ENCODE measurements at places on chromosomes 1 and 21.
A peak's percentile ranks its signal among the peaks of the same experiment; 100 is the strongest.

DNA sequence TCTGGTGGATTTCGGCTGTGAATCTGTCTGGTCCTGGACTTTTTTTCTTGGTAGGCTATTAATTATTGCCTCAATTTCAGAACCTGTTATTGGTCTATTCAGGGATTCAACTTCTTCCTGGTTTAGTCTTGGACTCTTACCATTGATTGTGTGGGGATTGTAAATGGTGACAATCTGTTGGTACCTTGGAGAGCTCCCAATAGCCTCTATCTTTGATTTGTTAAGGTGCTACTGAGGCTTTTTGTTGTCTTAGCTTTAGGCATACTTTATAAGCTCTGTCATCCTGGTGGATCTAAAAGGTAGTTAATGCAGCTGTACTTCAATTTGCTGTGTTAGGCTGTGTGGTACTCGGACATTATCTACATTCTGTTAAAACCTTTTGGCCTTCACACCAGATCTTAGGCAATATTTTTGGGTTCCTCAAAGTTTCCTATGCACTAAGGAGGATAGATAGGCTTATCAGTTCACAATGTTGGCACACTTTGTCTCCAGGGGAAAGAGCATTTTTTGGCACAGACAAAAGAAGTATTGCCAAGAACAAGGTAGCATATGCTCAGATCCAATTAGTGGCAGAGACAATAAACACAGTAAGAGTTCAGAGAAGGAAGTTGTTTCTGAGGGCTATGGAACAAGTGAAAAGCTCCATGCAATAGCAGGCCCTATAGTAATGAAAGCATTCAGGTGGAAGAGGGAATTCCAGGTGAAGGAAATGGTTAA is 230.4 kb downstream of the PDE4B start:
- DNase-seq, result no peak

DNA sequence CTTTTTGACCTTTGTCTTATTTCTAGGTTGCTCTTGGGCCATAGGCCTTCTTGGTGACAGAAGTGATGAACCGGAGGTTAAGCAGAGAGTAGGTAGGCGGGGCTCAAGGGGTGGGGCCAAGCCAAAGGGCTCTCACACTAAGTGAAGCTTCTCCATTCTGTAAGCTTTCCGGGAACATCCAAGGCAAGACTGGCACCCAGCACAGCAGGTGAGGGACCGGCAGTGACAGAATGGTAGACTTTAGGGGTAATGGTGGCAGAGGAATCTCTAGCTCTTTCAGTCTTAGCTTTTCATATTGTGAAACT is at the start of gene TNFAIP8L2:
TSS of gene TNFAIP8L2 (plus strand) at position 135 of the 305 bp plus-strand sequence. CDS start 2,049 bp downstream, outside the sequence.
- peak; percentile 81 for DNase-seq

DNA sequence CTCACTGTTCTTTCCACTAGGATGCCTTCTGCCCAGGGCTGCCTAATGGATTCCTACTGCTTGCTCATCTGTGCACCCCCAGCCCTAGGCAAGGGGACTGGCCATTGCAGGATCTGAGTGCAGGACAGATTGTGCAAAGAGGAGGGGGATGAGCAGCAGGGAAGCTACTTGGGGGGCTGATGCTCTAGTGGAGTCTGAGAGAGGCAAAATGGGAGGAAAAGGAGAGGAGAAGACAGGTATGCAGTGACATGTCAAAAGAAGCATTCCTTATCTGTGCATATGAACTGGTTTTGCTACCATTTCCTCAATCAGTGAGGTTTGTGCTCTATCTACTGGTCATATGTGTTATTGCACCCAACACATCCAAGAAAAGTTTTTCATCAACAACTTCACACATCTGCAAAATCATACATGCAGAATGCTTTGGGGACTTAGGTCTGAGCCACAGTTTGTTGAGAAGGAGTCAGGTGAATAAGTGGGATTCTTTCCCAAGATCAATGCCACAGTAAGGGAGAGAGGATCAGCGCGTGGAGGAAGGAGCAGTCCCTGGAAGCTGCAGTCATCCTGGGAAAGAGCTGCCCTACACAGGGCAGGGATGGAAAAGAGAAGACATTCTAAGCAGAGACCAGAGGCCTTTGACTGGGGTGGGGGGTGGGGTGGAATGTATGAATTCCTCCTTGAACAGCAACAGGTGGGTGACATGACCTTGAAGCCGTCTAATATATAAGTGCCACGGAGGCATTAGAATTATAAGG is 14.4 kb downstream of the SLC5A9 start:
- no peak for DNase-seq

- peak; percentile 23 for DNase-seq
These were observed at the start of gene G0S2 for GRCh38 chr1:209674957-209675564. Gene G0S2 (plus strand): TSS chr1:209675412. CDS start chr1:209675685, 273 bp downstream.

- DNase-seq, result no peak
These were observed 167.7 kb upstream of the KCNJ15 start for GRCh38 chr21:38088916-38089762.

GRCh38 chr1:183248989-183249691 is 63.1 kb downstream of the LAMC2 start:
- no peak for DNase-seq

DNA sequence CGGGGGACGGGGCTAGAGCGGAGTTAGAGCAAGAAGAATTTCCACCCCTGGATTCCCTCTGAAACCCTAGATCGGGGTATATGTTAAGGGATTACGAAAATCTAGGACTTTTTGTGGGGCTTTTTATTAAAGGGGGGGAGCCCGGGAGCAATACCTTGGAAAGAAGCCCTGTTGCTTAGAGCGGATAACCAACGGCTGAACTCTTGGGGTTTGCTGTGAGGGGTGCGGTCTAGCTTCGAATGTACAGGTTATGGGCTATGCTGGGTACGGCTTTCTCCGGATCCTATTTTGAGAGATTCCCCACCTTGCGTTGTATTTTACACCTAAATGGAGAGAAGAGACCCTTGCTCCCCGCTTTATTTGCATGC is 626 bp downstream of the DYRK3 start:
- no peak for DNase-seq

DNA sequence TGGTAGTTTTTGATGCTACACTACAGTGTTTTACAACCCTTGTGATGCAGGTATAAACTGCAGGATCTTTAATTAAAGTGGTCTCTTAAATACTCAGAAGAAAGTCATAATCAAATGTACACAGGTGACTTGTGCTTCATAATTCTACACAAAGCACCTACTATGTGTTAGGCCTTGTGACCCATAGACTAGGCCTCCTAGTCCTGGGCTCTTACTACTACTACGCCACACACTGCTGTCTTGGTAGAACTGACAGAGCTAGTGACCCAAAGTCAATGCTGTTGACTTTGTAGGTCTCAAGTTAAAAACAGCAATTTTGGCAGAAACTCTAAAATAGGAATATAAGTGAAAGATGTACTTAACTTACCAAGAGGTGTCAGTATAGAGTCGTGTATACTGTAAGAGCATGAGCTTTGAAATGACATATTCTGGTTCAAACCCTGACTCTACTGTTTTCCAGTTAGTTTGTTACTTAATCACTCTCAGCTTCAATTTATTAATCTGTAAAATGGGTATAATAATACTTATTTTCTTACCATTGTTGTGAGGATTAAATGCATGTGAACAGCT is 48.6 kb upstream of the LMO4 start:
- DNase-seq, result no peak

GRCh38 chr1:206004826-206005225 is 1.6 kb upstream of the RAB7B start:
- no peak for DNase-seq

DNA sequence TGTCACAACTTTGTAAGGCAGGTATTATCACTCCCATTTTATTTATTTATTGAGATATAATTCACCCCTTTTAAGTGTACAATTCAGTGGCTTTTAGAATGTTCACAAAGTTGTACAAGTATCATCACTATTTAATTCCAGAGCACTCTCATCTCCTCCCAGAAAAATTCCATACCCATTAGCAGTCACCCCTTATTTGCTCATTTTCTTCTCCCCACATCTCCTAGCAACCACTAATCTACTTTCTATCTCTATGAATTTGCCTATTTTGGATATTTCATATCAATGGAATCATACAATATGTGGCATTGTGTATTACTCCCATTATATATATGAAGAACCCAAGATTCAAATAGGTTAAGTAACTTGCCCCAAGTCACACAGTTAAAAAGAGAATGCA is 7.0 kb downstream of the DSTYK start:
- DNase-seq, result no peak

DNA sequence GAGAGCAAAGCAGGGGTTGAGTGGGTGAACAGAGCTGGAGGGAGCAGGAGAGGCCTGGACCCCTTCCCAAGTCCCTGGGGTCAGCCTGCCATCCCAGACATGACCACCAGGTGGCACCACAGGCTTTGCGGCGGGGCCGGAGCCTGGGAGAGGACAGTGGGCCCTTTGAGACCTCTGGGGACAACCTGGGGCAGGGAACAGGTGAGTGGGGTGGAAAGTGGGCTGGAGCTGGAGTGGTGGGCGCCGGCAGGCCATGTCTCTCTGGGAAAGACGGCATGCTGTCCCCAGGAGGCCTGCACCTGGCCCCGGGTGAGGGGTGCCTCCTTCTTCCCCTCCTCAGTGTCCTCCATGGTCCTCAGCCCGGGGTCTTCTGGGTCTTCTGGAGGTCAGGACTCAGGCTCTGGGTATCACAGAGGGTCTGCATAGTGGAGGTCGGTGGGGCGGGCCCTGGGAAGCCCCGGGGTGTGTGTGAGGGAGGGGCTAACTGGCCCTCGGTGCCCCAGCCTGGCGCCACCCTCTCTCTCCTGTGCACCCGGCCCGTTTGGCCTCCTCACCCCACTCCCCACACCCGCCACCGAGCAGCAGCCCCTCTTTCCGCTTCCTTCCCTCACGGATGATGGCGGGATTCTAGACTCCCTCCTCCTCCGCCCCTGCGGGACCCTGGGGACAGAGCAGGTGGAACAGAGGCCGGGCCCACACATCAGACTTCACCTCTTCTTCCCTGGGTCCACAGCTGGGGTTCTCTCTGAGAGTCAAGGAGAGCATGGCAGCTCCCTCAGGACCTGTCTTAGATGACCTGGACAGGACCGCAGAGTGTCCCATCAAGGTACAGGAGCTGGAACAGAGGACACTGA is 28.5 kb upstream of the PKP1 start:
- DNase-seq, result peak; percentile 59

GRCh38 chr21:27581168-27581567 is 614.3 kb upstream of the ADAMTS5 start:
- no peak for DNase-seq

GRCh38 chr1:193592317-193592716 is 405.9 kb upstream of the B3GALT2 start:
- no peak for DNase-seq

DNA sequence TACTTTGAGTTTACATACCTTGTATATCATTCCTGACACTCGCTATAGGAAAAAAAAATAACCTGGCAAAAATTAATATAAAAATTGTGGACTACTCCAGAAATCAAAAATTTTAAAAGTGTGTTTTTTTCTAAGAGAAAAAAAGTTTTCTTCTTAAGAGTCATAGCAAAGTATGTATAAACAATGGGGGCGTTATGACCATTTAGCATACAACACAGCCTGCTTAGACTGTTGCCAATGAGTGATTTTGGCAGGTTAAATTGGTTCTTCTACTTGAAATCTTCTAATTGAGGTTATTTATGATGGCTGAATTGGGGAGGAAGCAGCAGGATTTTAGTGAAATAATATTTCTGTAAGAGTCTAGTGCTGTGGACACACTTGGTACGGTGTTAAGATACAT is 130.5 kb upstream of the USH2A start:
- no peak for DNase-seq

DNA sequence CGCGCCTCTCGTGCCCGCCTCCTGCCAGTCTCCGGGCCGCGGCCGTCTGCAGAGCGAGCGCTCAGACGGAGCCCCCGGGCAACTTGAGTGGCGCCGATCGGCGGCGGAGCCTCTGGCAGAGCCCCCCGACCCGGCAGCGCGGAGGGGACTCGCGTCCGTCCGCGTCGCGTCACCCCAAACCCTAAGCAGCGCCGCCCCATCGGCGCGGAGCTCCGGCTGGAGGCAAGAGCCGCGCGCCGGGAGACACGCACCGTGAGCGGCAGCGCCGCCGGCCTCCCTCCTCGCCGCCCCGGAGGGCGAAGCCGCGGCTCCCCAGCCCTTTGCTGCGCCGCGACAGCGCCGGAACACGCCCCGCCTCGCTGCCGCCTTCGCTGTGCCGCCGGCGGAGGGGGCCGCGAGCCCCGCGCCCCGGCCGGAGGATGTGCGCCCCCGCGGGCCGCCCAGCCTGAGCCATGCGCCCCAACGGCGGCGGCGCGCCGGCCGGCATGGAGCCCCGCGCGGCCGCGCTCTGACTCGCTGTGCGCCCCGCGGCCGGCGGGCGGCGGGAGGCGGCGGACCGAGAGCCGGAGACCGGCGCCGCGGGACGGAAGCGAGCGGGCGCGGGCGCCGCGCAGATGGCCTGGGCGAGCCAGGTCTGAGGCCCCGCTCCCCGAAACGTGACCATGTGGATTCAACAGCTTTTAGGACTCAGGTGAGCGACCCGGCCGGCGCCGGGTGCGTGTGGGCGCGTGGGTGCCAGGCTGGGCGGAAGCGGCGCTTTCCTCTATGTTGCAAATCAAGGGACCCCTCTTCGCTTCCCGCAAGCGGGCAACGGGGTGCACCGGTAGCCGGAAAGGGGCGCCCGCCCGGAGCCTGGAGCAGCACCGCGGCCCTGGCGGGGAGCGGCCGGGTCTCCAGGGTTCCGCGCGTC is 610 bp downstream of the AJAP1 start:
- DNase-seq, result no peak

- DNase-seq, result no peak
These were observed 64.4 kb downstream of the DISP3 start for GRCh38 chr1:11543392-11543791.

DNA sequence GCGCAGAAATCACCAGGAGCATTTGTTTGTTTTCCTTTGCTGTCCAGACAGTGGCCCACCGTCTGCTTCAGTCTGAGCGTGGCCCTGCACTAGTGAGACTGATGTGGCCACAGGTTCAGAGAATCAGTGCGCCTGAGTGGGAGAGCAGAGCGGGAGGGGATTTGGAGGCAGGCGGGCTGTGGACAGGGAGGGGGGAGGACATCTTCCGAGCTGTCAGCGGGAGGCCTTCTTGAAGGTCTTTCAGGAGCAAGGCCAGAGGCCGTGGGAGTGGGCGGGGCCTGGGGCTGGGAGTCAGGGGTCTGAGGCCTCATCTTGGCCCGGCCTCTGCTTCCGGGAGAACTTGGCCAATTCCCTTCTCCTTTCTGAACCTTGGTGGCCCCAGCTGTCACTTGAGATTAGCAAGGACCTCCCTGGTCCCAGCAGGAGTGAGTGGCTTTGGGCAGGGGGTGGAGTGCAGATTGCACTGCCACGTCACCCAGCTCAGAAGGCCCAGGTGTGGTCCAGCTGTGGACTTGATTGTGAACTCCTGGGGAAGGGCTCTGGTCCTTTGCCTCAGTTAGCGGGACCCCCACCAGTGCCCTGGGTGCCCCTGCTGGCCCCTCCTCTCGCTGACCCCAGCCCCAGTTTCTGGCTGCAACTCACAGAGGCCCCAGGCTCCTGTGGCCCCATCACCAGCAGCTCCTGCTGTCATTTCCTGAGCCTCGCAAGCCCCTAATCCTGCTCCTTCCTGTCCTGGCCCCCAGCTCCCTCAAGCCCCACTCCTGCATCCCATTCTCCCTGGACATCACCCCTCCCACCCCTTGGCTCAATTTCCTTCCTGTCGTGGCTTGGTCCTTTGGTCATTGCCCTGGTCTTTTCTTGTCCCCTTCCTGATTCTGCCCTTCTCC is 8.4 kb downstream of the TNFRSF1B start:
- DNase-seq, result no peak
